ENCODE measurements at places on chromosomes 12 and 14.

DNA sequence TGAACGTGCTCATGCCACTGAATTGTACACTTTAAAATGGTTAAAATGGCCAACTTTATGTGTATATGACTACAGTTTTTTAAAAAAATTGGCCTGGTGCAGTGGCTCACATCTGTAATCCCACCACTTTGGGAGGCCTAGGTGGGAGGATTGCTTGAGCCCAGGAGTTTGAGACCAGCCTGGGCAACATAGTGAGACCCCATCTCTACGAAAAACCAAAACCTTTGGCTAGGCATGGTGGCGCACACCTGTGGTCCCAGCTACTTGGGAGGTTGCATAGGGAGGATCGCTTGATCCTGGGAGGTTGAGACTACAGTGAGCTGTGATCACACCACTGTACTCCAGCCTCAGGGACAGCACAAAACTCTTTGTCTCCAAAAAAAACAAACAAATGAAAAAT is 5.3 kb downstream of the BRI3BP start:
- no peak for DNase-seq

DNA sequence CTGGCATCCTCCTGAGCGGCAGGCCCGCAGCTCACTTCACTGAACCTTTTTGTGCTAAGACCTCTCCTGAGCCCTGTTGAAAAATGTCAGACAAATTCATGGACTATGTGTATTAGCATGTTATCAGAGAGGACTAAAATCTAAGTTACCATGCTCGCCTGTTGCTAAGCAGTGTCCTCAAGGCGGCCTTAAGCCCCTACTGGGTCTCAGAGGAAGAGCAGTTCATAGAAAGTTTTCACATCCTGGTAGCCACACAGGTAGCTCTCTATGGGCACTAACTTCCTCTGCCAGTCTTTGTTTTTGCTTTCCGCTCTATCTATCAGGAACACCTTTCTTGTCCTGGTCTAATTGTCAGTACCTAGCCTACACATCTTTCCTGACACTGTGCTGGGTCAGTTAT is 306.6 kb upstream of the MIS18BP1 start:
- DNase-seq: no peak

DNA sequence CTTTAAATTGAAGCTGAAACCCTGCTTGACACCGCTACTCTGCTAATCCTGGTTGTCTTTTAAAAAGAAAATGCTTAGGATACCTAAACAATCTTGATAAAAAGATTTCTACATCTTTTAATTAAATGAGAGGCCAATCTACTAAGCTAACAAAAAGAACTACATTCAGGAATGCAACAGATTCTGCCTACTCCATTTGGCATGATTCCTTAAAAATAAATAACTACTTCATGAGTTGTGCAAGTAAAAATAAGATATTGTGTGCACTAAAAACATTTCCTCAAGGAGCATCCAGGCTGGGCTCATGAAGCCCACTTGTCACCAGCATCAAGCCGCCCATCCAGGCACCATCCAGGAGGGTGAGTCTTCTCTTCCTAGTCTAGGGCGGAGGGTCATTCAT is 197.5 kb downstream of the PAX9 start:
- no peak for DNase-seq

GRCh38 chr12:49959685-49960473 is 1.8 kb upstream of the AQP5 start:
- DNase-seq: no peak

DNA sequence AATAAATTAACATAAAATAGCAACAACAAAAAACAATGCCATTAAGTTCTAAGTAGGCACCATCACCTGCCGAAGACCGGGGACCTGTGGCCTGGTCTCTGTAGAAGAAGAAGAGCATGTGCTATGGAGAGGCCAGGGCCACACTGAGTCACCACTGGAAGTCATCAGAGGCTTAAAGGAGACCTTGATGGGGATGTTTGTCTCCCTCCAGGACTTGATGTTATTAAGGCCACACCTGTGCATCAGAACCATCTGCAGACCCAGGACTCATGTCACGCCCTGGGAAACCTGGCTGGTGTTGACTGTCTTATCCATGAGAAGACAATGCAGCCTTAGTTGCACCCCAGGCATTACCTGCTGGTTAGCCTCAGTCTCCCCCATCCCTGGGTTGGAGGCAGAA is 292.3 kb downstream of the AACS start:
- DNase-seq: no peak

- peak; percentile 79 for DNase-seq
Measured at GRCh38 chr14:61569812-61570548, 125.3 kb upstream of the HIF1A start.

DNA sequence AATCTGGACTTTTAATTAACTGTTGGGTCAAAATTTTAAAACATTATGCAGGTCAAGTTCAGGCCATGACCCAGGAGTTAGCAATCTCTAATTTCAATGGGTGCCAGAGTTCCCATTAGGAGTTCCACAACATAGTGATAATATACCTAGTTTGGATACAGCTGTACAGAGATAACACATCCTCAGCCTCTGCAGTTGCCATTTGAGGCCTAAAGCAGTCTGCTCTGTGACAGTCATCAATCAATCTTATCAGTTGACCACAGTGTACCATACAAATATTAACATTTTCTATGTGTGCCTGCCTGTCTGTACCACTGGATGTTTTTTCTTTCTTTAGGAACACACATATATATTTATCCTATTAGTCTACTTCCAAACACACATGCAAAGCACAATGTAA is 54.0 kb upstream of the BBS10 start:
- no peak for DNase-seq

- DNase-seq: no peak
Measured at GRCh38 chr12:40672741-40673271, 19.4 kb upstream of the CNTN1 start.

- DNase-seq: peak; percentile 78
Measured at GRCh38 chr12:122137229-122137628, 36.8 kb downstream of the IL31 start.

GRCh38 chr12:105272814-105273416 is 36.9 kb upstream of the APPL2 start:
- no peak for DNase-seq

- DNase-seq: peak; percentile 63
Measured at GRCh38 chr14:100341301-100342031, 18.3 kb downstream of the SLC25A47 start.

DNA sequence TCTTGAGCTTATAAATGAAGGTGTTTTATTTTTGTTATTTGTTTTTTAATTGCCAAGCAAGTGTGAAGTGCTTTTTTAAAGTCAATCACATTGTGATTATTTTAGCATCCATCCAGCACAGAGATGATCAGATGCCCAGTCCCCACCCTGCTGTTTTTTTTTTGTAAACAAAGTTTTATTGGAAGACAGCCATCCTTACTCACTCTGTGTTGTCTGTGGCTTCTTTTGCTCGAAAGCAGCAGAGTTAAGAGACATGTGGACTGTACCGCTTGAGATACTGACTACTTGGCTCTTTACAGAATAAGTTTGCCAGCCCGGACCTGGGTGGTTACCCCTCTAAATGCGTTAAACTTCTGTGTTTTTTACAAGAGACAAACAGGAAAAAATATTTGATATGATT is 30.9 kb upstream of the AMN start:
- no peak for DNase-seq

DNA sequence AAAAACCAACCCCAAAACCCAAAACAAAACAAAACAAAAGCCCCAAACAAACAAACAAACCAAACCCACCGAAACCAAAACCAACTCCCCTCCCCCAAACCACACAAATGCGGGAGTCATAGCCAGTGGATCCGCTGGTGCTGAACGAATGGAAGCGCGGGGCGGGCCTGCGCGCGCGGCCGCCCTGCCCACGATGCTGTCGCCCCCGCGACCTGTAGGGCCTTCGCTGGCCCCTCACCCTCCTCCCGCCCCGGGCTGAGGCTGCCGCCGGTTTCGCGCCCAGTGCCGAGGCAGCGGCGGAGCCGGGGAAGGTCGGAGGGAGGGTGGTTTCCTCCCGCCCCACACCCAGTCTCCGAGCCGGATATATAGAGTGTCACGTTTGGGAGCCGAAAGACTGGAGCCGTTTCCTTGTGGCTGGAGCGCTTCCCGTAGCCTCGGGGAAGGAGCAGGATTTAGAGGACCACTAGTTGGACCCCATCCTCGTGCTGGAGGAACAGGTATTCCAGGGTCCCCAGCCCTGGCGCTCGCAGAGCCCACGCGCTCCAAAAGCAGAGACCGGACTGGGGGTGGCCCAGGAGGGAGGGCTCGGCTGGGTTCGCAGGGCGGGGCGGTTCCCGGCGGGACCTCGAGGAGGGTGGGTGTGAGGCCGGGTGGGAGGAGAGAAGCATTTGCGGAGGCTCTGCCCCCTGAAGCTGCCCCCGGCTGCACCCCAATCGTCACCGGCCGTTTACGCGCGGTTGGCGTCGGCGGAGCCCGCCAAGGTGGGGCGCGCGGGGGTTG is at the start of gene FAR2:
Gene FAR2, plus strand, starts transcription at position 368 of the 780 bp plus-strand sequence. CDS start 121,172 bp downstream, outside the sequence.
- DNase-seq: peak; percentile 87

- DNase-seq: peak; percentile 64
Measured at GRCh38 chr12:125540580-125541204, 475.5 kb downstream of the AACS start.

DNA sequence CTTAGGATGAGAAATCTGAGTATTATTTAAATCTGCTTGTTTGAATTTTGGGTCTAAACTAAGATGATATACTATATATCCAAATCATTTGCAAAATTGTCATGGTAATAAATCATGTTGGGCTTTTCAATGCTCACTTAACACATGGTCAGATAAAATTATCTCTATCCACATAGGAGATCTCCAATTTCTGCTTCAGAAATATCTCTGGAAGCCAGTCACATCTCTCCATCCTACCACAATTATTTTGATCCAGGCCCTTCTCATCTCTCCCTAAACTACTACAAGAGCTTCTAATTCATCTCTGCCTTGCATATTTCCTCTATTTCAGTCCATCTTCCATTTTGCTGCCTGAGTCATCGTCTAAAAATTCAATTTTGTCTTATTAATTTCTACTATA is 3.8 kb downstream of the DCN start:
- no peak for DNase-seq

DNA sequence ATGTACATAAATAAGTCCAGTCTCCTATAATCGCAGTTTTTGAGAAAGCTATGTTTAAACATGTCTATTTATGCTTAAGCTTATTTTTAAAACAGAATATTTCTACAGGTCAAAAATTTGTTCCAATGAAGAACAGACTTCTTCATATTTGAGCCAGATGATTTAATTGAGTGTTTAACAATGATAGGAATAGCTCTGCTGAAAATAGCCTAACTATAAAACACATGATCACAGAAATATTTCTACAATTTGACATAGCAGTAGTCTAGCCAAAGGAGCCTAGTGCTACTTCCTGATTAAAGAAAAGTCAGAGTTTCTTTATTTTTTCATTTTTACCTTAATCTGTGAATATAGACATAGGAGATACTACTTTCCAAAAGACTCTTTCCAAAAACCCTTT is 29.4 kb downstream of the DCP1B start:
- DNase-seq: no peak

- no peak for DNase-seq
Measured at GRCh38 chr14:20503898-20504297, 1.4 kb upstream of the RNASE10 start.

DNA sequence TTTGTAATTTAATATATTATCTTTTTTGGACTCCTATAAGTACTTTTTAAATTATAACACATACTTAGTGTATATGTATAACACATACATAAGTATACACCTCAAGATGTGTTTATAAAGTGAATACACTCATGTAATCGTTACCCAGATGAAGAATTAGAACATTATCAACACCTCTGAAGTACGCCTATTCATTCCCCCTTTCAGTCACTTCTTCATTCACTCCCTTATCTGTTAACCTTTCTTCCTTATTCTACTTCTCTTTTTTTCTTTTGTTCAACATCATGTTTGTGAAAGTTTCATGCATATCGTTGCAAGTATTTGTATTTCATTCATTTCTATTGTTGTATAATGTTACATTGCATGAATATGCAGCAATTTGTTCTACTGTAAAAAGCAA is 98.5 kb downstream of the ARID2 start:
- DNase-seq: no peak

- peak; percentile 80 for DNase-seq
Measured at GRCh38 chr14:24307575-24308341, at the start of gene CIDEB. TSS of gene CIDEB (minus strand) at chr14:24307977. CDS start at chr14:24307858, 119 bp downstream.

DNA sequence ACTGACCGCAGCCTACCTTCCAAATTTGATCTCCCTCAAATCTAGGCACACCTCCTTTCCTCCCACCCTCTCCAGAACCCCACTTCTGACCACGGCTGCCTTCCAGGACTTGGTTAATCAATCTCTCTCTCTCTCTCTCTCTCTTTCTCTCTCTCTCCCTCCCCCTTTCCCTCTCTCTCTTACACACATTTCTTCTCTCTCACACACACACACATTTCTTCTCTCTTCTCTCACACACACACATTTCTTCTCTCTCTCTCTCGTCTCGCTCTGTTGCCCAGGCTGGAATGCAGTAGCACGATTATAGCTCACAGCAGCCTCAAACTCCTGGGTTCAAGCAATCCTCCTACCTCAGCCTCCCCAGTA is 521 bp upstream of the GMFB start:
- no peak for DNase-seq

- no peak for DNase-seq
Measured at GRCh38 chr12:89101440-89101839, 250.9 kb downstream of the DUSP6 start.

GRCh38 chr12:96486751-96487613 is 2.4 kb upstream of the CFAP54 start:
- DNase-seq: no peak

GRCh38 chr12:92511786-92512185 is 191.0 kb upstream of the PLEKHG7 start:
- DNase-seq: no peak

GRCh38 chr12:111355201-111355925 is 13.5 kb downstream of the PHETA1 start:
- DNase-seq: no peak

DNA sequence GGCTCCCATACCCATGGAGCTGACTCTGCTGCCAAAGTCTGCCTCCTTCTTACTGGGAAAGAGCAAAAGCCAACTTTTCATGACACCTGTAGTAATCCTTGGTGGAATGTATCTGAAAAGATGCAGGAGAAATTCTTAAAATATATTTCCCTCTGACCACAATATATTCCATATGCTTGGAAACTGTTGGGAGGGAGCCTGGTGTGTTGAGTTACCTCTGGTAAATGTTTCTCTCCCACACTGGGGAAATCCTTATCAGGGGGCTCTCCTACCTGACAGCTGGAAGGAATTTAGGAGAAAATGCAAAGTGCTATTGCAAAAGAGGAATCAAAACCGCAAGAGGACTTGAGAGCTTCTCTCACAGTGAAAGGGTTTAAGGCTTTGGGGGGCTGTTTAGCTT is 139.4 kb downstream of the TBX5 start:
- DNase-seq: no peak

- no peak for DNase-seq
Measured at GRCh38 chr12:50052964-50053363, 4.4 kb upstream of the ASIC1 start.

- no peak for DNase-seq
Measured at GRCh38 chr12:103768467-103769123, 72.4 kb downstream of the NT5DC3 start.

- no peak for DNase-seq
Measured at GRCh38 chr14:58699681-58700205, 62.0 kb downstream of the DACT1 start.

All from islet precursor cell (in vitro differentiated cells).